ENCODE measurements at places on chromosomes 7 and 10. TPM values are rescaled to one million over a fixed set of nuclear protein-coding genes. Genes with fewer than 3 reads are reported as not detected.

Gene MSRB2
- 9.6 TPM for total RNA-seq

Gene TMEM176B
- 1.2 TPM for total RNA-seq

Gene ASB15
- total RNA-seq, result not detected

Gene WDR86
- total RNA-seq, result 15.8 TPM

Gene CCDC172
- total RNA-seq, result 3.6 TPM

Measured in H1 (cell line).